ENCODE measurements at places on chromosomes 4 and X.

- no peak for DNase-seq
Observed at GRCh38 chrX:39984191-39984956, 113.4 kb downstream of the BCOR start.

GRCh38 chr4:5376015-5376414 lies 324.7 kb downstream of the STK32B start:
- no peak for DNase-seq

GRCh38 chr4:174549721-174550120 lies 27.4 kb upstream of the HPGD start:
- DNase-seq, result no peak

DNA sequence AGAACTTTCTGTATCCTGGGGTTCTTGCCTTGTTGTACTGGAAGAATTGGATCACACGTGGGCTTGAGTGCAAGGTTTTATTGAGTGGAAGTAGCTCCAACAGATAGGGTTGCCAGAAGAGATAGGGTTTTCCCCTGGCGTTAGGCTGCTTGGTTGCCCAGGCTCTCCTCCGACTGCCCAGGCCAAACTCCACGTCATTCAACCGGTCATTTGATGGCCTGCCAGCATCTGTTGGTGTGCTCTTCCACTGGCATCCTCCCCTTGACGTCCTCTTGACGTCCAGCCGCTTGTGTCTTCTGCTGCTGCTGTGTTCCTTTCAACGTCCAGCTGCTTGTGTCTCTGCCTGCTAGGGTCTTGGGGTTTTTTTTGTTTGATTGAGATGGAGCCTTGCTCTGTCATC lies 340.3 kb upstream of the ZCCHC13 start:
- DNase-seq, result no peak

- no peak for DNase-seq
Observed at GRCh38 chr4:121073004-121073435, 685 bp upstream of the NDNF start.

GRCh38 chrX:9611436-9612145 lies 146.7 kb downstream of the TBL1X start:
- DNase-seq, result no peak

GRCh38 chrX:10769195-10769594 lies 148.8 kb upstream of the MID1 start:
- DNase-seq, result no peak

DNA sequence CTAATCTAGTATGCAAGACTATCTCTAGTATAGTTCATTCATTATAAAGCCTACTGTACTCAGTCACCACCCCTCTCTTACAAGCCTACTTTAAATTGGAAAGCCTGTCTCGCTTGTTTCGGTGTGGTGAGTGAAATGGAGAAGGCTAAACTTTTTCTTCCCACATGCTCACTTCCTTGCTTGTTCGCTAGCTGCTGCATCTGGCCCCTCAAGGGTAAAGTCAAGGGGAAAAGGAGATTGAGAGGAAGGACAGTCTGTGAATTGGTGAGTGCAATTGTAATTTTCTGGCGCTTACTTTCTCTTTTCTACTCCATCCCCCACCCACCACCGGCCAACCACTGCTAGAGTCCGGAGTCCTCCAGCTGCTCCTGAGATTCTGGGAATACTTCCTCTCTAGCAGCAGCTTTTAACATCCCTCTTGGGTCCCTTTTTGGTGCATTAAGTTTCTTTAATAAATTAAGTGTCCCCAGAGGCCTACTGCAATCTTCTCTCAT lies 12.1 kb upstream of the ARAP2 start:
- DNase-seq, result no peak

DNA sequence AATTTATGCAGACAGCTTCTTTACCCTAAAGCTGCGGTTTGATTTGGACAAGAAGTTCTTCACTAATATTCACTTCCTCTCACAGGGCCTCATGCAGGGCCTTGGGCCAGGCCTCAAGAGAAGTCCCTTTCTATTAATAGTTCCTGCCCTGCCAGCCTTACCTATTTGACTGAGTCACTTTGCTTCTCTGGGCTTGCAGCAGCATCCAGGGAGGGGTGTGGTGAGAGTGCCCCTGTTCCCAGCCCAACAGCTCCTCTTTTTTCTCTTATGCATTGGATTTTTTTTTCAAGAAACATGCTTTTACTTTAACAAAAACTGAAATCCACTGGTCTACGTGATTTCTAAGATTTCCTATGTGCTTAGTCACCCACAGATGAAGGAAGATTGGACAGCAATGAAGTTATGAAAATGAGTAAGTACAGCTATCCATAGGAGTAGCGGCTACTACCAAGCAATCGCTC lies 26.7 kb downstream of the FAM156B start:
- no peak for DNase-seq

DNA sequence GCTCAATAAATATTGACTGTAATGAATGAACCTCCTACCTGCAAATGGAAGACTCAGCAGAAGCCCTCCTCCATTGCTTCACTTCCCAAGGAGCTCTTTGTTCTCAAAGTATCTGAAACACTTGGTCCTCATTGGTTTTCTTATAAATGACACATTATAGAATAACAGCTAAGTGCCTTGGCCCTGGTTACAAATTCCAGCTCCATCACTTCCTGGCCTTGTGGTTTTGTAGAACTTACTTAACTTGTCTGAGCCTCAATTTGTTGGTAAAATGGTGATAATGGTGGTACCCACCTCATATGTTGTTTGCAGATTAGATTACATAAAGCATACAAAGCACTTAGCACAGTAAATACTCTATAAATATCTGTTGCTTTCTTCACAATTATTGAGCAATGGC lies 25.2 kb upstream of the SMIM20 start:
- no peak for DNase-seq

- no peak for DNase-seq
Observed at GRCh38 chrX:53511322-53511721, 77.2 kb upstream of the HSD17B10 start.

GRCh38 chrX:8245411-8245810 lies 74.3 kb upstream of the VCX2 start:
- DNase-seq, result no peak

- no peak for DNase-seq
Observed at GRCh38 chr4:16442296-16442695, 216.0 kb upstream of the TAPT1 start.

- no peak for DNase-seq
Observed at GRCh38 chr4:152795891-152796290, 16.1 kb downstream of the ARFIP1 start.

DNA sequence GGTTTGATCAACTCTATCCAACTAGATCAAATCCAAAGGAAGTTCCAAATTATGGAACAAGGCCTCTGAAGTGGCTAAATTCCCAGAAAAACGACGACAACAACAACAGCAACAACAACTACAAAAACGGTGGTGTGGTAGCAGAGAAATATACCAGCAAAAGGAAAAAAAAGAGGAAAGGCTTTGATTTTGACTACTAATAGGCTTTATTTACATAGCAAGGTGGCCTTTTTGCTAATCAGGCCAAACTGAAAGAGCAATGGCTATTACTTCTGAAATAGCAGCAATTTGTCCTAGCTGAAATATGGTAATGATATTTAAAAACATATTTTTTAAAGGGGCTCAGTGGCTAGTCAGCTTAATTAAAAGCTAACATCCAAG lies 40.8 kb upstream of the TMPRSS11E start:
- no peak for DNase-seq

GRCh38 chr4:14336656-14337055 lies 665.6 kb upstream of the CPEB2 start:
- no peak for DNase-seq

DNA sequence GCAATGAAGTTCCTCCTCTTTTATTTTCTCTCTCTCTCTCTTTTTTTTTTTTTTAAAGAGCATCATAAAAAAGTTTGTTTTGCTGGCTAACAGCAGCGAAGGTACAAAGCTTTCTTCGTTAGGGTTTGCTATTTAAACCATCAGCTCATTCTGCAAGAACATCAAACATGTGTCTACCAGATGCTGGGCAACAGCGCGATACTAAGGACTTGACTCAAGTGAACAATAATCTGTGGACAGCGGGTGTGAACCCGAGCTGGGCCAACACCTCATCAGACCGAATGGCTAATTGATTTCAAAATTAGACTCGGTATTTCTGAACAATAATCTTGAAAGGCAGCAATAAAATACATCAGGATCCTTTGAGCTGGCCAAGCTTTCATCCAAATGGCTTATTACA lies 246.4 kb downstream of the FBXO8 start:
- DNase-seq, result no peak

DNA sequence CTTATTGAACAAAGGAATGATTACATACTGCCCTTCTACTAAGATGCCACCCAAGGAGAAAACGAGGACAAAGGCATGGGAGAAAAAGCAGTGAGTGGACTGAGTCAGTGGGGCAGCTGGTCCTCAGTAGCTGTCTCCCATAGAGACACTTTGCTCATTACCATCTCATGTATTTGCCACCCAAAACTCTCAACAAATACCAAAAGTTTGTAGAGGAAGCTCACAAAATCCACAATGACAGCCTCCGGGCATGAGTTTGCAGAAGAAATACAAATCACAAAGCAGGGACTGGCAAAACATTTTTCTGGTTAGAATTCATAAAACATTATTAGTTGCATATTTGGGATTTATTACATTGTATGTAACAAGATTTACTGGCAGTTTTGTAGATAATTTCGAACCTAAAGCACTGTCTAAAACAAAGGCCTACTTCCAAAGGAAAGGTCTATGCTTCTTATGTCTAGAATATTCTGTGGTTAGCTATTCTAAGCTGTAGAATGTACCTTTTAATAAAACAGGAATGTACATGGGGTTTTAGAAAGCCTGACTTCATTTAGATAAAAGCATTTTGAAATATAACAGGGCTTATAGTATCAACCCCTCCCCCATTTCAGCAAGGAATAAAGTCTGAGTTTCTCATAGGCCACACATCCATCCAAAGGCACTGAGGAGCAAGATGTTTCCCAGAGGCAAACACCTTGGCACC lies 17.7 kb downstream of the PCDH18 start:
- DNase-seq, result no peak

DNA sequence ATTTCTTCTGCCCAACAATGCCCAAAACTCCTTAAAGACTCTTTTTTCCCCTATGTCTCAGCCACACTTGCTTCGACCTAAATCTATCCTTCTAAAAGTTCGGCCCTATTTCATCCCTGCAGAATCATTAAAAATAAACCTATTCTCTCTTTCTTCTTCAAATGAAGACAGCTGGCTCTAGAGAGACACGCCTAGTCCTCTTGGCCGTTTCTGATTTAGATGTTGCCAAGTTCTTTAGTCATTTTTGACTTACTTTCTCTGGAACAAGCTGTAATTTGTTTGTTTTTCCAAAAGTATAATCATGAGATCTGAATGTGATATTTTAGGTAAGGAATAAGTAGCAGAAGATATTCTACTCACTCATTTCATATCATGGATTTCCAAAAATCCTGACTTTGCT lies 211.6 kb downstream of the CENPC start:
- no peak for DNase-seq

DNA sequence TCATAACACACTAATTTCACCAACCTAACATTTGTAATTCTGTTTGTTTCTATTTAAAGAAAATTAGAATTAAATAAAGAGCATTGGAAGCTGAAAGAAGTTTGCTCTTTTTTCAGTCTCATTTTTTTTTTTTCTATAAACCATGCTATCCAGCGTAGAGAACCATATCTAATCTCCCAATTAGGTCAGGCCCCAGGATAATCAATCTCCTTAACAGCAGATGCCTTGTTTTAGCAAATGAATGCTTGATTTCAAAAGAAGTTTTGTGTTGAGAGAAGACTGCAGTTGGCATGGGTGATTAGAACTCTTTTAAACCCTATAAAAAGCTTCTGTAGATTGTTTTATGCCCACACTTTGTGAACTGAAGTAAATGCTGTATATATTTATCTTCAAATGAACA lies 15.6 kb upstream of the MAD2L1 start:
- no peak for DNase-seq

GRCh38 chr4:56859841-56860240 lies 38.3 kb upstream of the SPINK2 start:
- no peak for DNase-seq

GRCh38 chrX:130216320-130216719 lies 44.6 kb downstream of the RAB33A start:
- DNase-seq, result no peak

- no peak for DNase-seq
Observed at GRCh38 chr4:122525865-122526264, 69.3 kb upstream of the IL2 start.

DNA sequence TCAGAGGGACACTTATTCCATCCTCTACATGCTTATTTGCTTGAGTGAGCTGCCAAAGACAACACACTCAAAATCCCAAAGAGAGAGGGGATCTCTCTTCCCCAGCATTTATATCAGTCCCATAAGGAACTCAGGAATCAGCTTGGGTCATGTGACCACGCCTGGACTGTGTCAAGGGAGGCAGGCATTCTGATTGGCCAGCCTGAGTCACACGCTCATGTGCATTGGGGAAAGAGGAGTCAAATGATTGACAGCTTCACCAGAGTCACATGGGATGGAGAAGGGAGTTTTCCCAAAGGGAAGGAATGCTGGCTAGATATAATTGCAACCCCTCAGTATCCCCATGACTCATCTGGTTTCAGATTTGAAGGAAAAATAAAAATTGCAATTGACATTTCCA lies 49.0 kb downstream of the RWDD4 start:
- DNase-seq, result no peak
